ENCODE measurements at places on chromosomes 5 and 9.

- DNase-seq = no peak
Observed at GRCh38 chr5:40798801-40799210, 632 bp upstream of the PRKAA1 start.

DNA sequence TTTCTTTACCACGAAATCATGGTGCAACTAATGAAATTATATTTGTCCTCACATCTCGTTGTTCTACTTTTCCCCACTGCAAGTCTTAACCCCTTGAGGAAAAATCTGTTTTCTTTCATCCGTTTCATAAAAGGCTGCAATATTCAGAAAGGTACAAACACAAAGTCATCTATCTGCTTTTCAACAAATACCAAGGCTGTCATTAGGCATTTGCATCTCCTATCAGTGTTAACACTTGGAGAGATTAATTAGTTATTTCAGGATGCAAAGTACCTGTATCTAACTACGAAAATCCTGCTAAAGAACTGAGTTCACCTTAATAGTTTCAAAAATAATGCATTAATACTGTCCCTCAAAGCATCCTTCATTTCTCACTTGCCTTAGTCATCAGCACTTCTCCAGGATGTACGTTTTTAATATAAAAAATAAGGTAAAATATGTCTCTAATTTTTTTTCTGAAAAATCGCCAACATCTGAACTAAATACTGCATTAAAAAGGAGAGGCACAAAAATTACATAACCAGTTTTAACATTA lies 1.8 kb downstream of the ARRDC3 start:
- DNase-seq = no peak

- DNase-seq = peak; percentile 73
Observed at GRCh38 chr5:65100911-65101631, 332.3 kb downstream of the CWC27 start.

DNA sequence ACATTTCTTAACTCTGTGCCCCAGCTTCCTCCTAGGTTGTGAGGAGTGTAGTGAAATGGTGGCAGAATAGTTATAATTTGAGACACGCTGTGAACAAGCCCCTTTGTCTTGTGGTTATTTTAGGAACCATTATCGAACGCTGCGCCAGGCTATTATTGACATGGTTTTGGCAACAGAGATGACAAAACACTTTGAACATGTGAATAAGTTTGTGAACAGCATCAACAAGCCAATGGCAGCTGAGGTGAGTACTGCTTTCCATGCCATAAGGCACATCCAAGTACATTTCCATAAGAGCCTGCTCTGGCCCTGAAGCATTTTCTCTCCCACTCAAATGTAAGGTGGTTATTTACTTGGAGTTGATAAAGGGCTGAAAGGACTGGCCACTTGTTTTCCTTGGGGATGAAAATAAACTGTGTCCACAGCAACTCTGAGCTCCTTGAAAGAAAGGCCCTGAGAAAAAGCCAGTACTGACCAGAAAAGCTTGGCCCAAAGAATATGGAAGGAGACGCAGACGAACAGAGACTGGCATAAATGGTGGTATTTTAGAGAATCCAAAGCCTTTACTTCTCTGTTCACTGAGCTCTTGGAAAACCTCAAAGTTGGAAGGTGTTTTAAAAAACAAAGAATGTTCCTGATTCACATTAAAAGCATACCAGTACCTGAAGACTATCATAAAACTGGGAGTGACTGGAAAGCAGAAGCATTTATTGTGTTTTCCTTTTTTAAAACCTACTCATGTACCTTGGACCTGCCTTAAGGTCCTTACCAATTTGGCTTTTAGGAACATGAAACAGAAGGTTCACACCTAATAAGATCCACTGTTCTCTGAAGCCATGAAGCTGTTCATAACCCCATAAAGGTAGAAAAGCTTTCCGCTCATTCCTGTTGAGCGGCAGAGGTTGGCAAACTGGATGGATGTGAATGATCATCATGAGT lies 72.2 kb downstream of the WDR41 start:
- DNase-seq = no peak

- no peak for DNase-seq
Observed at GRCh38 chr9:131980267-131981016, 99.2 kb downstream of the MED27 start.

DNA sequence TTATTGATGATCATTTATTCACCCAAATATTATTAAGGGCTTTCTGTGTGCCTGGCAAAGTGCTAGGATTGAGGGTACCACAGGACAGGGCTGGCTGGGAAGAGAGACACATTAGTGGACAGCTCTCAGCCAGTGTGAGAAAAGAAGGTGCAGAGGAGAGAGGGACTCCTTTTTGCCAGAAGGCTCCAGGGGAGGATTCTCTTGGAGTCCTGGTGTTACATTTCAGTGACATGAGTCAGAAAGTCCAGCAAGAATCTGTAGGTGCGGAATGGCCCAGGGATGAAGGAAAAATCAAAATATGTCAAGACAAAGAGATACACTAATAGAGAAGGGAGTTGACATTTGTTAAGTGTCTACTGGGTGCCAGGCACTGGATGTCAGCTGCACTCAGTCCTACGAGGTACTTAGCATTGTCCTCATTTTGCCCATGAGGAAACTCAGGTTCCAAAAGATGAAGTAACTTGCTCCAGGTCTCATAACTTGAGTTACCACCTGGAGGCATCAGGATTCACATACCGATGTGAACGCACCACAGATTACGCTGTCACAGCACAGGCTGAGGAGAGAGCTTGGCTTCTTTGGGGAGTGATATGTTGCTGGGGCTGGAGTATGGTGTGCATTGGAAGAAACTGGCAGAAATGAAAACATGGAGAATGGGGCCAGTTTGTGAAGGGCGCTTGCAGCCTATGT lies 60.5 kb downstream of the RASGRF2 start:
- no peak for DNase-seq

DNA sequence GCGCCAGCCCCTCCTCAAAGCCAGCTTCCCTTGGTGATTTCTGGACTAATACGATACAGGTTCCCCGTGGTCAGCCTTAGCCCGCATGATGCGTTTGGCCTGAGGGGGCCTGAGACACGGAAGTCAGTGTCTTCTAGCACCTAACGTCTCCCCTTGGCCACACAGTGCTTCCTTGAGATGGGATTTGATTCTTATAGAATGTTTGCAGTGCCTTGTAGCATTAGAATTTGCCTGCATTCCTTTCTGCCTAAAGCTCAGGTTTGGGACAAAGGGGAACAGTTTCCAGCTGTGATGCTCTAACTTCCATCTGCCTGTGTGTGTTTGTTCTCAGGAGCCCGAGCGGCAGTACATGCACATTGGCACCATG lies 34.4 kb downstream of the CFAP90 start:
- no peak for DNase-seq

DNA sequence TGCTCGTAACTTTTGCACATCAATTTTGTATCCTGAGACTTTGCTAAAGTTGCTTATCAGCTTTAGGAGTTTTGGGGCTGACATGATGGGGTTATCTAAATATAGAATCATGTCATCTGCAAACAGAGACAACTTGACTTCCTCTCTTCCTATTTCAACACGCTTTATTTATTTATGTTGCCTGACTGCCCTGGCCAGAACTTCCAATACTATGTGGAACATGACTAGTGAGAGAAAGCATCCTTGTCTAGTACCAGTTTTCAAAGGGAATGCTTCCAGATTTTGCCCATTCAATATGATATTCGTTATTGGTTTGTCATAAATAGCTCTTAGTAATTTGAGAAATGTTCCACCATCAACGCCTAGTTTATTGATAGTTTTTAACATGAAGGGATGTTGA lies 65.4 kb upstream of the CDH12 start:
- DNase-seq = no peak

GRCh38 chr5:163338-163620 lies 28.0 kb upstream of the LRRC14B start:
- DNase-seq = no peak

DNA sequence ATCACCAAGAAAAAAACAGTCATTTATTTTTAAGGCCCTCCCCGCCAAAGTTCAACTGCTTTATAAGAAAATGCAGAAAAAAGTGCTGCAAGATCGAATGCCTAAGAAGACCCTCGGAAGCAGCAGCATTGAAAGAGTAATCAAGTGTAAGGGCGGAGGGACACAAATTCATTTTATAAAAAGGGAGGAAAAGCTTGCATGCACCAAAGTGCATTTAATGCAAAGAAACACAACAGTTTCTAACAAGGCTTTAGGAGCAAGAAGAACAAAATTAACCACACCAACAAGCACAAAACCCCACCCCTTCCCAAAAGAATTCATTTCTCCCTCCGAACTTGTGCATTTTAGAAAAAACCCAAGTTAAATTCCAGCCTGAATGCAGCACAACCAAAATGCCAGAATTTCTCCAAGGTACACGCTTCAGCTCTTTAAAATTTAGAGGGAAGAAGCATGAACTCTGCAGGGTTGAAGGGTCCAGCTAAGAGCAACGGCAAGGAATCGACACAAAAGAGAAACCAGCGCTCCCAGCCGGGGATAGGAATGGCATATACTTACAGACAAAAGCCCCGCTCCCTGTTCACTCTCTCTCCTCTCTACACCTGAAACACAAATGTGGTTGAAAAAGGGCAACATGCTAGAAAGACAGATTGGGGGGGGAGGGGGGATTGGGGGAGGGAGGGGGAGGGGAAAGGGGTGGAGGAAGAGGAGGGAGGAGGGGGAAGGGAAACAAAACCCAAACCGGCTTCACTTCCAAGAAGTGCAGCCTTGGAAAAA lies at the start of gene NREP:
NREP (minus strand) TSS at position 614 of the 774 bp plus-strand sequence. CDS start 1,422 bp downstream, outside the sequence.
- no peak for DNase-seq

GRCh38 chr9:126853667-126854066 lies 6.8 kb upstream of the ZBTB34 start:
- no peak for DNase-seq

GRCh38 chr9:15158064-15158463 lies 149.0 kb downstream of the TTC39B start:
- no peak for DNase-seq

GRCh38 chr5:96743805-96744204 lies 63.9 kb downstream of the ERAP1 start:
- DNase-seq = no peak

Data from left kidney (tissue), 8 donors.